ENCODE measurements at places on chromosomes 4 and X. TPM values are rescaled to one million over a fixed set of nuclear protein-coding genes. Genes with fewer than 3 reads are reported as not detected.

The FGB gene
- total RNA-seq, result not detected

The TLL1 gene
- not detected for total RNA-seq

The MAGEA11 gene
- not detected for total RNA-seq

The ERCC6L gene
- total RNA-seq, result 15.3 TPM

The MND1 gene
- 15.8 TPM for total RNA-seq

The KLB gene
- not detected for total RNA-seq

The TMSB15A gene
- 20.8 TPM for total RNA-seq

The SLC2A9 gene
- total RNA-seq, result 0.77 TPM

The FHIP1A gene
- total RNA-seq, result 1.3 TPM

The USP17L12 gene
- not detected for total RNA-seq

The MID2 gene
- 5.6 TPM for total RNA-seq

The NDUFA1 gene
- total RNA-seq, result 44.5 TPM

The XAGE2 gene
- not detected for total RNA-seq

The CT47A1 gene
- not detected for total RNA-seq

The IGFBP7 gene
- total RNA-seq, result 314 TPM

The KDR gene
- 19.3 TPM for total RNA-seq

The PABPC5 gene
- total RNA-seq, result 3.7 TPM

The WDR13 gene
- 131 TPM for total RNA-seq

The CENPI gene
- 35.9 TPM for total RNA-seq

The PITX2 gene
- 60.5 TPM for total RNA-seq

The RRH gene
- not detected for total RNA-seq

The GPR101 gene
- total RNA-seq, result not detected

The ZMAT1 gene
- total RNA-seq, result 0.06 TPM

The ARHGAP24 gene
- 35.7 TPM for total RNA-seq

The USP17L29 gene
- total RNA-seq, result not detected

The ZCCHC18 gene
- 0.64 TPM for total RNA-seq

The NDNF gene
- not detected for total RNA-seq

Measured in LHCN-M2 (cell line).